ENCODE measurements at places on chromosomes 5 and 9. TPM values are rescaled to one million over a fixed set of nuclear protein-coding genes. Genes with fewer than 3 reads are reported as not detected.
A peak's percentile ranks its signal among the peaks of the same experiment; 100 is the strongest.

ARID3C gene
- total RNA-seq, result 0.29 TPM

BNC2 gene
- total RNA-seq, result 0.32 TPM

PCDHGA7 gene
- total RNA-seq, result not detected

- H3K4me1 ChIP-seq, result peaks cover 22% of the 10 kb centered on the region
- H3K36me3 ChIP-seq, result peaks cover 12% of the 10 kb centered on the region
- DNase-seq, result no peak
- no peak overlapping the region for H3K27ac ChIP-seq
- no peak overlapping the region for H3K4me3 ChIP-seq
- no peaks in the 10 kb centered on the region for H3K27me3 ChIP-seq
Observed at GRCh38 chr9:135865531-135865930, 41.8 kb downstream of the CAMSAP1 start.

DNA sequence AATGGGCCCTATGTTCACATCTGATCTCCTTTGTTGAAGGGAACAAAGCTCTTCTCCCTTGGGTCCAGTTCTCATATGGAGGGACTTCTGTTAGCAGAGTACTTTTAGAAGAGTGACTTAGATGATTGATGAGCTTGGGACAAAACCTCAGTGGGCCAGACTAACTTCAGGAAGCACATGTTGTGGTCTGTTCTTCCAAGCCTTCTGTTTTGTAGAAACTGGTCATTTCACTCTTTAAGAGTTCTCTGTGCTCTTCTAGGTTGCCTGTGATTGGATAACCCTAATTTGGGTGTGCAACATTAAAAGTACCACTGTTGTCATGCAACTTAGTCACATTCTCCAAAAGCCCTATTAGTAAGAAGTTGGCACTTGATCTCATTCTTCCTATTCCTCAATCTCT is 183.5 kb upstream of the ACO1 start:
- no peaks in the 10 kb centered on the region for H3K36me3 ChIP-seq
- no peaks in the 10 kb centered on the region for H3K27me3 ChIP-seq
- DNase-seq, result no peak
- no peak overlapping the region for H3K4me3 ChIP-seq

DNA sequence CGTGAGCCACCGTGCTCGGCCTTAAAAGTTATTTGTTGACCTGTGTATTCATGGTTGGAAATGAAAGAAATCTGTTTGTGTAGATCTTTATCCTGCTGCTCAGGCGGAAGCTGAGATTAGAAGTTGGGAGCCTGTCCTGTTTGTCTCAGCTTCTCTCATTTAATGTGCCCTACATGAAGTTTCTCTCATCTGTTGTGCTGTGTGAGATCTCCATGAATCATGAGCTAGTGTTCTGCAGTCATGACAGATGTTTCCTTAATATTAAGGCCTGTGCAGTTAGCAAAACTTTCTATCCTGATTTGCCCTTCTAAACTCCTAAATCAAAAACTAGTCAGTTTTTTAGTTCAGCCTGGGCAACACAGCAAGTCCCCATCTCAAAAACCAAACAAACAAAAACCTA is 59.5 kb downstream of the FAM78A start:
- DNase-seq, result no peak
- no peaks in the 10 kb centered on the region for H3K27me3 ChIP-seq
- H3K4me3 ChIP-seq, result no peak overlapping the region
- H3K36me3 ChIP-seq, result peaks cover 6% of the 10 kb centered on the region
- H3K4me1 ChIP-seq, result peaks cover 12% of the 10 kb centered on the region

GRCh38 chr9:127828262-127829031 is 25.8 kb downstream of the FPGS start:
- peaks cover 16% of the 10 kb centered on the region for H3K4me1 ChIP-seq
- no peaks in the 10 kb centered on the region for H3K27me3 ChIP-seq
- no peak overlapping the region for H3K27ac ChIP-seq
- no peak overlapping the region for H3K4me3 ChIP-seq
- DNase-seq, result no peak
- H3K36me3 ChIP-seq, result no peaks in the 10 kb centered on the region

DNA sequence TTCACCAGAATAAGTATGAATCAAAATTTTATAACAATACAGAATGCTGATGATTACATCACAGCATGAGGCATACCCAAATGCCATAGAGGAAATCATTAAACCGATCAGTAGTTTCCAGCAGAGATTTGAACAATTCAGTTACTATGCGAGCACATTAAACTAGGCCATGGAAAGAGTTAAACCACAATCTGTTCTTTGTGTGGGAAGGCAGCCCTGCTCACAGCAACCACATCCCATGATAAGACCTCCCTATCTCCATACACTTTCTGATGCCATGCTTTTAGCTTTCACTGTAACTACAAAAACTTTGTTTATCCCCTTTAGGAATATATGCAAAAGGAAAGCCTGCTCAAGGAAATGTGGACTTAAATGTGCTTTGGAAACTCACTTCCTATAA is 4.5 kb downstream of the NFIB start:
- H3K27me3 ChIP-seq, result peaks cover 61% of the 10 kb centered on the region
- DNase-seq, result no peak
- H3K4me1 ChIP-seq, result peaks cover 15% of the 10 kb centered on the region
- no peaks in the 10 kb centered on the region for H3K36me3 ChIP-seq
- H3K4me3 ChIP-seq, result no peak overlapping the region
- H3K27ac ChIP-seq, result no peak overlapping the region

DNA sequence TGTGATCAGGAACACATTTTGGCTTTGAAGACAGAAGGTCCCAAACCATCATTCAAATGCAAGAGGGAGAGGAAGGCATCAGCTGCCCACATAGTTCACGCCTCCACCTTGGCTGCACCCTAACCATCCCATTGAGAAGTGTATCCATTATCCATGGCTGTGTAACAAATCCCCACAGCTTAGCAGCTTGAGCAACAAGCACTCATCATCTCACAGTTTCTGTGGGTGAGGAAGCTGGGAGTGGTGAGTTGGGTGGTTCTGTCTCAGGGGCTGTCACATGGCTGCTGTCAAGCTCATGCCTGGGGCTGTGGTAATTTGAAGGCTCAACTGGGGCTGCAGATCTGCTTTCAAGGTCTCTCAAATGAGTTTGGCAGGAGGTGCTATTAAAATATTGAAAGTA is 23.0 kb upstream of the CEP72 start:
- no peak for DNase-seq
- no peak overlapping the region for H3K4me3 ChIP-seq
- peaks cover 5% of the 10 kb centered on the region for H3K36me3 ChIP-seq
- H3K27ac ChIP-seq, result no peak overlapping the region

DNA sequence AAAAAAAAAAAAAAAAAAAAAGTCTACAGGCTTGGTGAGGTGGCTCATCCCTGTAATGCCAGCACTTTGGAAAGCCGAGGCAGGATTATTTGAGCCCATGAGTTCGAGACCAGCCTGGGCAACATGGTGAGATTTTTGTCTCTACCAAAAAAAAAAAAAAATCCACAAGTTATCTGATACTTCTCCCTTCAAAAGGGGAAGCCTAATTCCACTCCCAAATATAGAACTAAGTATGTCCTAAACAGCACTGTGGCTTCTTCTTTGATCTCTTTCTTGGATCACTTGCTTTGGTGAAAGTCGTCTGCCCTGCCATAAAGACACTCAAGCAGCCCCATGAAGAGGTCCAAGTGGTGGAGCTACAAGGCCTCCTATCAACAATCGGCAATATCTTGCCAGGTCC is 18.8 kb upstream of the STING1 start:
- DNase-seq, result no peak
- no peaks in the 10 kb centered on the region for H3K36me3 ChIP-seq
- no peak overlapping the region for H3K27ac ChIP-seq

GRCh38 chr9:130254747-130255630 is 10.6 kb upstream of the HMCN2 start:
- H3K4me1 ChIP-seq, result no peaks in the 10 kb centered on the region
- peaks cover 31% of the 10 kb centered on the region for H3K27me3 ChIP-seq
- no peak overlapping the region for H3K4me3 ChIP-seq
- no peak for DNase-seq

- H3K4me1 ChIP-seq, result no peaks in the 10 kb centered on the region
- no peaks in the 10 kb centered on the region for H3K27me3 ChIP-seq
- no peaks in the 10 kb centered on the region for H3K36me3 ChIP-seq
- no peak for DNase-seq
- no peak overlapping the region for H3K4me3 ChIP-seq
- H3K27ac ChIP-seq, result no peak overlapping the region
Observed at GRCh38 chr9:116269250-116269649, 115.7 kb downstream of the PAPPA start.

GRCh38 chr9:133334161-133334560 is 1.8 kb downstream of the SURF6 start:
- H3K27ac ChIP-seq, result peak overlapping the region; percentile 93
- H3K27me3 ChIP-seq, result no peaks in the 10 kb centered on the region
- peaks cover 22% of the 10 kb centered on the region for H3K36me3 ChIP-seq
- H3K4me3 ChIP-seq, result peak overlapping the region; percentile 96
- H3K4me1 ChIP-seq, result peaks cover 40% of the 10 kb centered on the region

GRCh38 chr9:8855046-8855445 is 1055.5 kb upstream of the DMAC1 start:
- no peak overlapping the region for H3K4me3 ChIP-seq
- H3K27me3 ChIP-seq, result peaks cover 87% of the 10 kb centered on the region
- H3K4me1 ChIP-seq, result peaks cover 16% of the 10 kb centered on the region
- no peak overlapping the region for H3K27ac ChIP-seq
- DNase-seq, result no peak

DNA sequence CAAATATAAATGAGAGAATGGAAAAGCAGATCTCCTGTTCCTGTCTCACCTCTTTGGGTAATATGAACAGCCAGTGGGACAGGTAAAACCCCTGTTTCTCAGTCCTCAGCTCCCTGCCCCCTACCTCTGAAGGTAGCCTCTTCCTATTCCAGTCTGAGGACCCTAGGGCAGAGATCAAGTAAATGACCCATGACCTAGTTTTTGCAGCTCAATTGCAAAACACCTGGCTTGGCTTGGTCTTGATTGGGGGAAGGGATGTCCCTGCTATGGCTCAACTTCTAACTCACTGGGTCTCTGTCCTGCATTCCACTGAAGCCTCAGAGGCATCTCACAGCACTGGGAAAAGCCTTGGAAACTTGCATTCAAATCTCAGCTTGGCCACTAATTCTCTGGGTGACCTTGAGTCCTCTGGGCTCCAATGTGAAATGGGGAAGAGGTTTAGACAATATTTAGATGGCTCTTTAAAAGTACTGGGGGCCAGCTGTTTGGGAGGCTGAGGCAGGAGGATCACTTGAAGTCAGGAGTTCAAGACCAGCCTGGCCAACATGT is 1.6 kb upstream of the GALT start:
- H3K27me3 ChIP-seq, result no peaks in the 10 kb centered on the region
- H3K4me1 ChIP-seq, result peaks cover 24% of the 10 kb centered on the region
- DNase-seq, result no peak

DNA sequence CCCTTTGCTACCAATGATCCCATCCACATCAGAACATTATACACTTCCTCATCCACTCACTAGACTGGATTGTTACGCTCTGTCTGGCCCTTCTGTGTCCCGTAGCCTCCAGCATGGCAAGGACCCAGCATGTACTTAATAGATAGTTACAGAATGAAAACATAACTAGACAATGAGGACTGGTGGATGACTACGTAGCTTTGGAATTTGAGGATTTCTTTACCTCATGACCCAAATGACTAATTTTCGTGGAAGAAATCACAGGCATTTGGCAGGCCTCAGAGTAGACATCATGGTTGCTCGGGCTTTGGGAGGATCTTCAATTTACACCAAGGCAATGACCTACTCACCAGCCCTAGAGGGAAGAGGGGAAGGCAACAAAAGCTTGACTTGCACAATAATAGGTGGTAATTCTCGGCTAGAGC is 299.8 kb downstream of the TLE1 start:
- H3K4me3 ChIP-seq, result no peak overlapping the region
- H3K27ac ChIP-seq, result no peak overlapping the region
- no peaks in the 10 kb centered on the region for H3K4me1 ChIP-seq
- no peaks in the 10 kb centered on the region for H3K36me3 ChIP-seq
- no peaks in the 10 kb centered on the region for H3K27me3 ChIP-seq
- DNase-seq, result no peak

DNA sequence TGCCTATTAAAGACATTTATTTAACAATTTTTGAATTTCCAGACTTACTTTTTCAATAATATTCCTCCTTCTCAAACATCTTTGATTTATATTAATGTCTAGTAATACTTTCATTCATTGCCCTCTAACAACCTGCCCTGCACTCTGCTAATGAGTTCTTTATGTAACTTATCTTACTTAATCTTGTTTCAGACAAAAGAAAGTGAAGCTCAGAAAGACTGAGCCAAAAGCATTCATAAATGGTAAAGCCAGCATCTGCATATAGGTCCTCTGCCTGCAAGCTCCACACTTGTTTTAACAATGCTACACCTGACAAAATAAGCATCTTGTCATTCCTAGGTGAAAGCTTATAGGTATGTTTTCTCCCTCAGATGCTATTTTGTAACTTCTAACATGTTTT is 2.4 kb upstream of the TNPO1 start:
- no peaks in the 10 kb centered on the region for H3K36me3 ChIP-seq
- no peak overlapping the region for H3K27ac ChIP-seq
- DNase-seq, result no peak
